ENCODE measurements at places on chromosomes 16 and 17.

DNA sequence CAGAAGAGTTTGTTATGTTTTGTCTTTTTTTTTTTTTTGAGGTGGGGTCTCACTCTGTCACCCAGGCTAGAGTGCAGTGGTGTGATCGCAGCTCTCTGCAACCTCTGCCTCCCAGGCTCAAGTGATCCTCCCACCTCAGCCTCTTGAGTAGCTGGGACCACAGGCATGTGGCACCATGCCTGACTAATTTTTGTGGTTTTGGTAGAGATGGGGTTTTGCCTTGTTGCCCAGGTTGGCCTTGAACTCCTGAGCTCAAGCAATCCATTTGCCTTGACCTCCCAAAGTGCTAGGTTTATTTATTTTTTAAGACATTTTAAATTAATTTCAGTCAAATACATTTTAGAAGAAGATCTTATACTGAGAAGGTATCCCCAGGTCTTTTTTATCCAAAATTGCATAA lies 366.7 kb downstream of the KCNJ2 start:
- DNase-seq = no peak

- DNase-seq = no peak
Measured at GRCh38 chr17:30421592-30421991, 42.9 kb downstream of the CPD start.

- DNase-seq = no peak
Measured at GRCh38 chr16:1631931-1632637, 19.9 kb downstream of the CRAMP1 start.

DNA sequence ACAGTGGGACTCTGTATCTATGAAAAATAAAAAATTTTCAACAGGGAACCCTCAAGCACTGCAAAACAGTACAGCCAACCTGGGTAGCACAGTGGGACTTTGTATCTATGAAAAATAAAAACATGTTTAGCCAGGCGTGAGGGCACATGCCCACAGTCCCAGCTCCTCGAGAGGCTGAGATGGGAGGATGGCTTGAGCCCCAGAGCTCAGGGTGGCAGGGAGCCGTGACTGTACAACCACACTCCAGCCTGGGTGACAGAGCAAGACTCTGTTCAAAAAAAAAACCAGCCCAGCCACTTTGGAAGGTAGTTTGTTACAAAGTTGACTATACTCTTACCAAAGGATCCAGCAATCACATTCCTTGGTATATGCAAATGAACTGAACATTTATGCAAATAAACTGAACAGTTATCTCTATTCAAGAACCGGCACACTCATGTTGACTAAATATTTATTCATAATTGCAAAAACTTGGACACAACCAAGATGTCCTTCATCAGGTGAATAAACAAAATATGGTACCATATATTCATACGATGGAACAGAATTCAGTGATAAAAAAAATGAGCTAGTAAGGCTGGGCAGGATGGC lies 5.2 kb downstream of the RPH3AL start:
- DNase-seq = no peak

- DNase-seq = no peak
Measured at GRCh38 chr17:75667825-75668224, 687 bp downstream of the SAP30BP start.

DNA sequence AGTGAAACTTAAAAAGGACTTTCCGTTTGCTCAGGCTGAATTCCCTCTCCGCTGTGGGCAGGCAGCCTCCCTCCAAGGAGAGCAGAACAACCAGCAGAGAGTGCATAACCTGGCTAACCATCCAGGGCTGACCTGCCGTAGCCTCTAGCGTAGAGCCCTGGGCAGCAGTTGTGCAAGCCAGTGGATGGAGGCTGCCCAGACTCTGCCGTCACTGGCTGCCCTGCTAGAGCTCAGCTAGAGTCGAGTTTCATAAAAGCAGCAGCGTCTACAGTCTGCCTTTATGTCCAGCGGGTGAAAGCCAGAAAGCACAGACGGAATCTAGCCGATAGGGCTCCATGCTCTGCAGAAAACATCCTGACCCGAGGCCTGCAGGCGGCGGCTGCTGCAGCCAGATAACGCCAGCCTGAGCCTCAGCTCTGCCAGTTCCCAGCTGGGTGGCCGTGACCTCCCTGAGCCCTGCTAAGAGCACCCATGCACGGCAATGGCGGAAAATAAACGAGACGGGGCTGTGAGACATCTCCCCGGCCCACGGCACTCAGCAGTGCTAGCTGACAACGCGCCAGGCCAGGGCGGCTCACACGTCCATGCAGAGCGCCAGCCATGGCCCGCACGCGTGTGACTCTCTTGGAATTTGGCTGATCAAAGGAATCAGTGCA lies 231.3 kb downstream of the ENGASE start:
- no peak for DNase-seq

DNA sequence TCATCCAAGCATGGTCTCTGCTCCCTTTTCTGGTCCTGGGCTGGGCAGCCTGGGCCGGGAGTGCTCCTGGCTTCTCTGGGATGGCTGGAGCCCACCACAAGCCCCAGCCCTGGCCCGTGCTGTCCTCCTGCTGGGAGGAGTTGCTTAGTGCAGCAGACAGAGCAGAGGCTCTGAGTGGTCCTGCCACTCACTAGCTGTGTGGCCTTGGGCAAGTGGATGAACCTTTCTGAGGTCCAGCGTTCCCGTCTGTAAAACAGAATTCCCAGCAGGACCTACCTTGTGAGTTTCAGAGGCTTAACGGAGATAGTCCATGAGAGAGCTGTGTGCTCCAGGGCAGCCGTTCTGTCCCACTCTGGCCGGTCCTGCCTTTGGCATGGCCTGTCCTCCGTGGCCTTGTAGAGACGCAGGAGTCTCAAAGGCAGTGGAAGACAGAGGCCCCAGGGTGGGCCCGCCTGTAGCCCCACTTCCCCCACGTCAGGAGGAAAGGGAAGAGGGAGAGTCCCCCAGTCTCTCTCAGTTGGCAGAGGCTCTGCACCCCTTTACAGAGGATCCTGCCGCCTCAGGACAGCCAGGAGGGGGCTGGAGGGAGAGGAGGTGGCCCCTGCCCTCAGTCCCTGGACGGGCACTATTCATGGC lies 7.8 kb downstream of the MYO15B start:
- no peak for DNase-seq

DNA sequence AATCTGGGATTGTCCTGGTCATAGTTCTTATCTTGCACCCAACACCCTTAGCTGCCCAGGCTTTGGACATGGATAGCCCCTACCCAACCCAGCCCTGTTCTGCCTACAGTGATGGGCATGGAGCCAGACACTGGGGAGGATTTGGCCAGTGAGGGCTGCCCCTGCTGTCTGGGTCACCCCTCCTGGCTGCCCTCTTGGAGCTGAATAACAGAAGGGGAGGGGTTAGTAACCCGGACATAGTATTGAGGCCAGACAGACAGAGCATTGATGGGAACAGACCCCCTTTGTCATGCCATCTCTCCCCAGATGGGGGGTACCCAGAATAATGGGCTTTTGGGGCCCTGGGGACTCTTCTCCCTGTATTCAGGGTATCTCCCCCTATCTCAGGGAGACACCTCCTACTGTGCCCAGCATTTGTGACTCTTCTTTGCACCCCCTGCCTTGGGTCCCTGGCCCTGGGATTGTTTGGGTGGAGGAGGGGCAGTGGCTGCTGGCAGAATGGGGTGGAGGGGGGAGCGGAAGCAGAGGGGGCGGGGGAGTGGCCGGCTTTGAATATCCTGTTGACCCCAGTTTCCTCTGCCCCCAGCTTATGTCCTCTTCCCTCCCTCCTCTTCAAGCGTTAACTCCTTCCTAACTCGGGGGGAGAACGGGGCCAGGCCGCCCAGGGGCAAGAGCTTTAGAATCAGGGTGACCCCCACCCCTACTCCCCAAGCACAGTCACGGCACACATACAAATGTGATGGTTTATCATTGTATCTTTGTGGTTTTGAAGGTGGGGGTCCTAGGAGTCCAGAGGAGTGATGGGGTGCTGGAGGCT lies 17.0 kb downstream of the GJD3 start:
- no peak for DNase-seq

DNA sequence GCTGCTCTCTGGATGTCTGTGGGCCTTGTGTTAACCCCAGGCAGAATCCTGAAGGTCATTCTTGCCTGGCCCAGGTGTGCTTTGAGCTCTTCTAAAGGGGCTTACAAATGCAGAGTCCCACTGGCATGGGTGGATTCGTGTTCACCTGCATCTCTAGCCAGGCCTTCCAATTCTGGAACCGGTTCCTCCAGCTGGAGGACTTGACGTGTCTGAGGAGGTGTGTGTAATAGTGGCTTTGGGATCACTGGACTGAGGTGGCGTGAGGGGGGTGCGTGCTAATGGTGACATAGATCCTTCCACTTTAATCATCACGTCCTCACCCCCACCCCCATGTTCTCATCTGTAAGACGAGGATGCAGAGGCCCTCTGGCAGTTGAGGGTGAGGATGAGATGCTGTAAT lies 4.8 kb downstream of the GSE1 start:
- DNase-seq = no peak

DNA sequence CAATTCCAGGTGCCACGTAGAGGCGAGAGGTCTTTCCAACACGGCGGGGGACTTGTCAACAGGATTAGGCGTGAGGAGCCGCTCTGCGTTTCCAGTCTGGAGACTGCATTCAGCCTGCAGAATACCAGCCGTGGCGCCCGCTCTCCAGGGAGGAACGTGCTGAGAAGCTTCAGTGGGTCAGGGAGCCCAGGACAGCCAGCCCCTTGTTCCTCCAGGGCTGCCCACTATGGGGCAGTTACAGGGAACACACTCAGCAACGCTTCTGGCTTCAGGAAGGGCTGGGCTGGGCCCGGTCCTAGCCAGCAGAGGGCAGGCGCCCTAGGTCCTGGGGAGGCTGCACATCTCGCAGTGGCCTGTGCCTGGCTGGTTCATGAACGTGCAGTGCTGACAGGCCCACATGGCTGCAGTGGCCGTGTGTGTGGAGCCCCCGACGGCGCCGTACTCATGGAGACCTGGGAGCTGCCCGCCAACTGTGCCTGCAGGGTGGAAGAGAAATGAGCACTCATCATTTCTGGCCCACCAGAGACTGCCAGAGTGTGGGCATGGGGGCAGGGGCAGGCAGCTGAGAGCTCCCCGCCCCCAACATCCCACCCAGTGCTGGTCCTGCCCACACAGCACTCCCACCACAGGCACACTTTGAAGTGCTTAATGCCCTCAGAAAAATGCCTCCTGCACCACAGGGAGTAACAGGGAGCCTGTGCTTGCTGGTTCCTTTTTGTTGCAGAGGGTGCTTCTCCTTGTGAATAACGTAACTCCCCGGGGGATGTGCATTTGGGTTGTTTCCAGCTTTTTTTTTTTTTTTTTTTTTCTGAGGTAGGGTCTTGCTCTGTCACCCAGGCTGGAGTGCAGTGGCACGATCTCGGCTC lies 7.0 kb upstream of the FAAP100 start:
- DNase-seq = no peak

DNA sequence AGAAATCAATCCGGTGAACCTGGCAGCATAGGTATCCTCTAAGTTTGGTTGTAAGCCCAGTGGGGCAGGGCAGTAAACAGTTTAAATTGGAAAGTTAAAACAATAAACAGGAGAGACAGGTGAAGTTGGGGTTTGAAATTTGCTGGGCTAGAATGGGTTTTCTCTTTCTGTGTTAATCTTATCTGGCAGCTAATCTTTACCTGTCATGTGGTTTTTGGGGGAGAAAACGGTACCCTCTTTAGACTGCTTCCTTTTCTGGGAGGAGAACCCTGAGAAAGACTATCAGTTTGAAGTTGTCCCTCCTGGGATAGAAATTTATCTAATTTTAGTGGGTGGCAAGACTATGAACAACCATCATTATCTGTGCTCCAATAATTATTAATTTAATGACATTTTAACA lies 24.0 kb downstream of the CDH13 start:
- no peak for DNase-seq

DNA sequence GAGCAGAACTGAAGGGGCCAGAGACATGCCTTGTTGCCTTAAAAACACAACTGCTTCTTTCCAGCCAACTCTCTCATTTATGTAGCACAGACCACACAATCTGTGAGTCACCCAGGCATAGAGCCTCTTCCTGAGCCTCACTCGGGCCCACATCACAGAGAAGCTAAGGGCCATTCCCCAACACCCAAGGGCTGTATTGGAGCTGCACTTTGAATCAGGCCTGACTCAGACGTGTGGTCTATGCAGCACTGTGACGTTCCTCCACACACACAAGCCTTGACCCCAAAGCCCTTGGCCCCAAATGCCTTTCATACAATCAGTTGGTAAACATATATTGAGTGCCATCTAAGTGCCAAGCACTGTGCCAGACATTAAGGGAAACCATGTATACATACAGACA lies 308.9 kb upstream of the DYNLRB2 start:
- no peak for DNase-seq

GRCh38 chr16:2154533-2155090 lies 970 bp upstream of the TRAF7 start:
- DNase-seq = no peak

GRCh38 chr17:77779711-77780539 lies 178.6 kb upstream of the TNRC6C start:
- no peak for DNase-seq

DNA sequence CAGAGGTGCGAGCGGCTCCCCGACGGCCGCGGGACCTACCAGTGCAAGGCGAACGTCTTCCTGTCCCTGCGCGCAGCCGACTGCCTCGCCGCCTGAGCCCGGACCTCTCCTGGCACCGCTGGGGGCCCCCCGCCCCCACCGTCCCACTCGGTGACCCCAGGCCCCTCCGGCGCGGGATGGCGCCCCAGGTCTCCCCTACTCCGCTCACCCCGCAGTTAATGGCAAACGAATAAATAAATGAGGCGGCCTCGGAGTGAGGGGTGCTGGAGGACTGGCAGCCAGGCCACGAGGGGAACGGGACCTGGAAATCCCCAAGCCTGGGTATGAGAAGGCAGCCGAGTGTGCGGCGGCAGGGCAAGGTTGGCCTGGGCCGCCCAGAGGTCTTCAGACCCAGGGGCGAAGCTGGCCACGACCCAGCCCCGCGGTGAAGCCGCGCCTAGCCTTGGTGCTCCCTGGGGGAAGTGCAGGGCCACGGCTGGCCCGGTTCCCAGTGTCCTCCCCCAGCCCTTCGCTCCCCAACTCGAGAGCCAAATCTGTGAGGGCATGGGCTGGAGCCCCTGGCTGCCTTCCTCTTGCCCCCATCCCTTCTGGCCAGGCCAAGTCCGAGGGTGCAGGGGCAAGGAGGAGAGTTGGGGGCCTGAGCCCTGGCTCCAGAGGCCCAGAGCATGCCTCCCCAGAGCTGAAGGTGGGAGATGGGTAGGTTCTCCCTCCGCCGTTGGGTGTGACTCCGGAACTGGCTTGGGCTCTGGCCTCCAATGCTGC lies 796 bp downstream of the NPB start:
- no peak for DNase-seq

- DNase-seq = no peak
Measured at GRCh38 chr17:4073983-4074830, 68.6 kb downstream of the ZZEF1 start.

DNA sequence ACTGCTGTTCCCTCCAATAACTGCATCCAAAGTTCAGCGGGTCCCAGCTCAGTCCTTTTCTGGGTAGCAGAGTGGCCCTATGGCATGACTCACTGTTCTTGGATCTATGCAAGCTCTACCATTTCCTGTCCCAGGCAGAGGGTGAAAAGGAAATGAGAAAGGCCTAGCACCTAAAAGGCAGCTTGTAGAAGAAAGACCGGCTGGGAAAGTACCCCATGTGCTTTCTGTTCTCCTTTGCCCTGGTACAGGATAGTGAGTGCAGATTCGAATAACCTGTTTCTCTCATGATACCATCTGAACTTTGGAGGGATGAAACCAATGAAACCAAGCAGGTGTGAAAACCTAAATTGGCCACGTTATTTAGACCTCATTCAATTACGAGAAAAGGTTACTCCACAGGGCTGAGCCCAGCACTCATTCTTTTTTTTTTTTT lies 12.7 kb upstream of the HASPIN start:
- DNase-seq = no peak

Data from cortex of kidney (tissue), 1 donor.